ENCODE measurements at places on chromosomes 2 and 18. TPM values are rescaled to one million over a fixed set of nuclear protein-coding genes. Genes with fewer than 3 reads are reported as not detected.

The CCL20 gene
- polyA plus RNA-seq, result 15.0 TPM

The MOGAT1 gene
- polyA plus RNA-seq, result not detected

The GATA6 gene
- polyA plus RNA-seq, result 2.0 TPM

The GAL3ST2 gene
- 0.02 TPM for polyA plus RNA-seq

The RNF125 gene
- polyA plus RNA-seq, result 10.2 TPM

The KIF1A gene
- polyA plus RNA-seq, result 0.78 TPM

The OSBPL1A gene
- 21.0 TPM for polyA plus RNA-seq

The EPB41L3 gene
- polyA plus RNA-seq, result 31.9 TPM

The KIAA2012 gene
- polyA plus RNA-seq, result 0.05 TPM

The CLASP1 gene
- 11.6 TPM for polyA plus RNA-seq

The EMILIN1 gene
- 8.9 TPM for polyA plus RNA-seq

The HOXD13 gene
- polyA plus RNA-seq, result 0.11 TPM

The TEX44 gene
- polyA plus RNA-seq, result 0.02 TPM

The SIX2 gene
- polyA plus RNA-seq, result 16.7 TPM

The G6PC2 gene
- polyA plus RNA-seq, result 0.05 TPM

The CXCR1 gene
- 0.37 TPM for polyA plus RNA-seq

The RGPD3 gene
- 1.8 TPM for polyA plus RNA-seq

The NDC80 gene
- 9.9 TPM for polyA plus RNA-seq

The REG3A gene
- polyA plus RNA-seq, result 0.82 TPM

The NTSR2 gene
- 0.07 TPM for polyA plus RNA-seq

The CHRND gene
- polyA plus RNA-seq, result 0.43 TPM

The MAP4K3 gene
- 19.5 TPM for polyA plus RNA-seq

The GREB1L gene
- polyA plus RNA-seq, result 0.50 TPM

The SULT1C2 gene
- 4.3 TPM for polyA plus RNA-seq

The LAMA1 gene
- polyA plus RNA-seq, result 2.9 TPM

The FEV gene
- polyA plus RNA-seq, result 0.02 TPM

The SERPINB13 gene
- polyA plus RNA-seq, result 9.8 TPM

The REEP1 gene
- 1.3 TPM for polyA plus RNA-seq

The HOXD1 gene
- 0.52 TPM for polyA plus RNA-seq

The FSHR gene
- not detected for polyA plus RNA-seq

The RAB27B gene
- 1.7 TPM for polyA plus RNA-seq

The RUFY4 gene
- polyA plus RNA-seq, result 5.4 TPM

The CNDP1 gene
- polyA plus RNA-seq, result 0.64 TPM

The ACTR3 gene
- polyA plus RNA-seq, result 119 TPM

The ATP6V1C2 gene
- 10.6 TPM for polyA plus RNA-seq

The ST8SIA3 gene
- polyA plus RNA-seq, result 0.05 TPM

The RFTN2 gene
- 0.73 TPM for polyA plus RNA-seq

The CFAP221 gene
- polyA plus RNA-seq, result 0.41 TPM

The FAM237A gene
- polyA plus RNA-seq, result 0.18 TPM

The SOWAHC gene
- polyA plus RNA-seq, result 7.4 TPM

The ARHGAP28 gene
- polyA plus RNA-seq, result 2.6 TPM

The RAX gene
- polyA plus RNA-seq, result 0.05 TPM

The ZNF396 gene
- 4.3 TPM for polyA plus RNA-seq

The SLC16A14 gene
- polyA plus RNA-seq, result 4.4 TPM

The SIX3 gene
- 0.11 TPM for polyA plus RNA-seq

The LOXHD1 gene
- 0.09 TPM for polyA plus RNA-seq

The ZBTB7C gene
- 0.73 TPM for polyA plus RNA-seq

The IL36G gene
- polyA plus RNA-seq, result 2.7 TPM

The DAPL1 gene
- 47.4 TPM for polyA plus RNA-seq

The LYPD6 gene
- 0.23 TPM for polyA plus RNA-seq

The CD8A gene
- 242 TPM for polyA plus RNA-seq

The DNAJC5G gene
- polyA plus RNA-seq, result 0.02 TPM
